Stimulated activated naive CD4-positive, alpha-beta T cell (primary cell): ENCODE measurements at places on chromosomes 5 and 9.

- no peak for DNase-seq
These were observed 990.4 kb downstream of the EFNA5 start for GRCh38 chr5:106680330-106680729.

DNA sequence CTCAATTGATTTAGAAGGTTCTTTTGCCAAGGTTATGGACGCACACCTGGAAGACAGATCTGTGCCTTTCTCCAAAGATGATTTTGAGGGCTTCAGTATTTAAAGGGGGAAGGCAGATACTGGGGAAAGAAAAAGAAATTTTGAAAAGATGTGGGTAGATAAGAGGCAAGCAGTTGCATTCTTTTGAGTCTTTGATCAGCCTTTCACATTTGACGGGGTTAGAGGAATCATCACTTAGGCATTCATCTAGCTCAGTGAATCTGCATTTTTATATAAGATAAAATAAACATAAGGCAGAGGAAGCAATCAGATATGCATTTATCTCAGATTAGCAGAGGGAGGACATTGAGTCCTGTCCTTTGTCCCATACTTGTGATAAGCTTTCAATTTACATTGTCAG, 243.4 kb upstream of the RAI14 start:
- DNase-seq, result no peak

- DNase-seq, result no peak
These were observed 125.9 kb downstream of the EHMT1 start for GRCh38 chr9:137744632-137745183.

- DNase-seq, result no peak
These were observed 35.3 kb upstream of the MACIR start for GRCh38 chr5:103223031-103223955.

GRCh38 chr5:72848474-72849428, 32.3 kb downstream of the TNPO1 start:
- peak; percentile 40 for DNase-seq

GRCh38 chr5:14665949-14666348, 1.4 kb downstream of the OTULIN start:
- peak; percentile 20 for DNase-seq

DNA sequence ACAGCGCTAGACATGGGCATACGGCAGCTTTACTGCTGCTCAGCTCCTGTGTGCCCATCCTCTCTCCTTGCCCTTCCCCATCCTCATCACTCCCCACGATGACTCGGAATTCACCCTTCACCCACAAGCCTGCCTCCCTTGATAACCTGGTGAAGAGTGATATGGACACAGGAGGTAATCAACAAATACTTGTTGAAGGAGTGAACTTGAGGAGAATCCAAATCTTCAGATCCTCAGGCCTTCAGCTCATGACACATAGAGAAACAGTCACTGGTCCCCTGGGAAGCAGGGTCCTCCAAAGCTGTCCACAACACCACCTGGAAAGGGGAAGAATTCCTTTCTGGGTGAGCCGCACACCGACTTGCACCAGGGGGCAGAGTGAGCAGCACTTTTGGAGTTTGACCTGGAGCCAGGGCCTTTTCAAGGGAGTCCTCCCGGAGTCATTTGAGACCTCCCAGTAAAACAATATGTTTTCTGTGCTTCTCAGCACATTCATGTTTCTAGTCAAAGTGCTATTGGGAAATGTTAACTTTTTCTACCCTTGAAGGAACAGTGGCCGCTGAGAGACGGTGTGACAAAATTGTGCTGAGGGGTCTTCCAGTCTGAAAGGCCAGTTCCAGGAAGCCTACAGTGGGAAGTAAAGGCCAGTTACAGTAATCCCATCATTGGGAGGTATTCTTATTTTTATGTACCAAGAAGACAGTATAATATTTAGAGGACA, 332.3 kb downstream of the CWC27 start:
- peak; percentile 1 for DNase-seq
